DND-41 (cell line): ENCODE measurements at places on chromosomes 12 and 14.

DNA sequence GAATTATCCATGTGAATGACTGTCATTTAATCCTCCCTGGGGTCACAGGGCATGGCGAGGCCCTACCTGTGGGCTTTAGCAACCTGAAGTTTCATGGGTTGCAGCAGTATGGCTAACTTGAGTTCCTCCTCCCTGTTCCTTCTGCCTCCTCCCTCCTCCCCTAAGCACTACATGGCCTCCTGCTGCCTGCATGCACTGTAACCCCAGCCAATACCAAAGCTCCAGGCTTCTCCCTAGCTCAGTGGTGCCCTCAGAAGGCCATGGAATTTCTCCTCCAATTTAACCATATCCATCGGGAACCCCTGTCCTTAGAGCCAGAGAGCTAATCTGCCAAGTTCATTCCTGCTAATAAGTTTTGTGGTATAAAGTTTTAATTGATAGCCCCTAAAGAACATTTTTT, 95.1 kb downstream of the NT5DC3 start:
- DNase-seq = no peak

DNA sequence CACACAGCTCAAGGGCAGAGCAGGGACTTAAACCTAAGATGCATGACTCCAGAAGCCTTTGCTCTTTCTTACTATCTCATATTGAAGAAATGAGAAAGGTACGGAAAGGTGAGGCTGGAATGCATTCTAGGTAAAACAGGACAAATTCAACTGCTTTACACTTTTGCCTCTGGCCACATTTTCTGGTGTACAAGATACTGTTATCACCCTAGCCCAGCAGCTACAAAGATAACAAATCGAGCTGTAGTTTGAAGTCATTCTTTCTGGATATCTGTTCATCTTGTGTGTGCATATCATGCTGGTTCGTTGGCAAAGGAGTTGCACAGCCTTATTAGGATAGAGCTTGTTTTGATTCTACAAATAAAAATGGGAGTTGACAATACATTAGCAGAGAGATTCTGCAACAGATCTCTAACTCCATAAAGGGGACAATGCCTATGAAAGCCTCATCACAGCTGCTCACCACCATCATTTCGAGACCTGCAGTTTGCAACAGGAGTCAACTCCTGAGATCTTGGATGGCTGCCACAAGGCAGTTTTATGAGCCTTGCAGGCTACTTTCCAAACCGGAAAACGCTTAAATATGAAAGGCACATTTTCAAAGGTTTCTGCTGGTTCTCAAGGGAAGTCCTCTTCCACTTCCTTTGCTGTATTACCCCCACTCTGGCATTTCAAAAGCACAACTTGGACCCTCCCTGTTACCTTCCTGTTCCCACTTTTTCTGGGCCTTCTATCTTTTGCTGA, 64.9 kb downstream of the STXBP6 start:
- DNase-seq = peak; percentile 12

GRCh38 chr12:114747012-114747858, 63.3 kb upstream of the TBX3 start:
- no peak for DNase-seq

DNA sequence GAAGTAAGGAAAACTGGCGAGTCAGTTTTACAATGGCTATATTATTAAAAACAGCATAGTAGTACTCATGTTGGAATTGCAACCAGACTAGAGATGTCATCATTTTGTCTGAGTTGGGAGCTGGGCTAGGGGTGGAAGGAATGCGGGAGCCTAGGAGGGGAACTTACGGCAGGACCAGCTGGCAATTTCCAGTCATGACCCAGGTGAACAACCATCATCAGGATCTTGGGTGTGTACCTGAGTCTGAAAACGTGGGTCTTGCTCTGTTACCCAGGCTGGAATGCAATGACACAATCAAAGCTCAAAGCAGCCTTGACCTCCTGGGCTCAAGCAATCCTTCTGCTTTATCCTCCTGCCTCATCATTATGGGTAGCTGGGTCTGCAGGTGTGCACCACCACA, 50.9 kb downstream of the ALG10B start:
- no peak for DNase-seq

- DNase-seq = no peak
Measured at GRCh38 chr12:88227871-88228270, 85.8 kb downstream of the TMTC3 start.

DNA sequence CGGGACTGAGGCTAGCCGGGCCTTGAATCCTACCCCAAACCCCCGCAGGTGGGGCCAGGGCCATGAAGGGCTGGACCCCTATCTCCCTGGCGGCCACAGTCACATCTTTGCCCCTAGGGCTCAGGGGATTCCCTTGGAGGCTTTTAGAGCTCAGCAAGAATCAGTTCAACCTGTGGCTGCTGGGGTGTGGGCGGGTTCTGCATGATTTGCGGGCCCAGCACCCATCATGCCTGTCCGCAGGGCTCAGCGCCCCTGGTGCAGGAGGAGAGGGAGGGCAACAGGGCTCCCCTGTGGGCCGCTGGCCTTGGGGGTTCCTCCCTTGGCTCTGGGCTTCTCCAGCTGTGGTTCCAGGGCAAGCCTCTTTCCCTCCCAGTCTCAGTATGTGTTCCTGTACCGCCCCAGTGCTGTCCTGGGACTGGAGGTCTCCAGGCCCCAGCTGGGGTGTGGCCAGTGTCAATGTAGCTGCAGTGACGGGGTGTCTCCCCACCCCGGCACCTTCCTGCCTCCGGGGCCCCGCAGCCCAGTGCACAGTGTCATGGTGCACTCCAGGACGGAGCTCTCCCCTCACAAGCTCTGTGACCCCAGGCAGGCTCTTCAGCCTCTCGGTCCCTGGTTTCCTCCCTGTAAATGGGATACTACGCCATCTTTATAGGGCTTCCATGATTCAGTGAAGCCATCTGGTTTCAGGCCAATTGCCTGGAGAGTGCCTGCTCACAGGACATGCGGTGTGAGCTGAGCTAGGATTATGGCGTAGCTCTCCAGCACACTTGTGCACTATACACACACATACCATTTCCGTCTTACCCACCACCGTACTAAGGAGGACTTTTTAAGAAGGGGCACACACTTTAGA, 9.9 kb upstream of the LBHD2 start:
- DNase-seq = no peak

- DNase-seq = no peak
Measured at GRCh38 chr12:107938446-107938845, 163.9 kb downstream of the ASCL4 start.

DNA sequence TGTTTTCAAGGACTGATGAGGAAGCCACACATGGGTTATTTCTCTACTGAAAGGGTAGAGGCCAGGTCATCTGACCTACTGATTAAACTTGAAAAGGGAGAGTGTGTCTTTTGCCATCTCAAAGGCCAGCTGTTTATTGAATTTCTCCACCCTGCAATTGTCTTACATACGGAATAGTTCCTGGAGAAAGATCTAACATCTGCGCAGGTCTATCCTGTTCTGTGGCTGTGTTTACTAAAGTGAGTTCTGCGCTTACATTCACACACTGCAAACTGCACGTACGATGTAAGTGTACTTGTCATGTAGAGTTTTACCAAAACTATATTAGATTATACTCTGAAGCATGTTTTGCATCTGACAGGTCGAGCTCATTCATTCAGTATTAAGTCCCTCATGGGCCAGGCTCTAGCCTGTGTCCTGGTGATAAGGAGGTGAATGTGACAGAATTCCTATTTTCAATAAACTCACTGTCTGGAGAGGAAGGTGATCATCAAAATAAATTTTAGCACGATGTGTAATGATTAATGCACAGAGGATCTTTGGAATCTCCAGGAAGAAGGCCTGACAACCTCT, 96.6 kb downstream of the PRKCH start:
- no peak for DNase-seq

- DNase-seq = peak; percentile 18
Measured at GRCh38 chr14:59360923-59361794, 104.0 kb downstream of the GPR135 start.

DNA sequence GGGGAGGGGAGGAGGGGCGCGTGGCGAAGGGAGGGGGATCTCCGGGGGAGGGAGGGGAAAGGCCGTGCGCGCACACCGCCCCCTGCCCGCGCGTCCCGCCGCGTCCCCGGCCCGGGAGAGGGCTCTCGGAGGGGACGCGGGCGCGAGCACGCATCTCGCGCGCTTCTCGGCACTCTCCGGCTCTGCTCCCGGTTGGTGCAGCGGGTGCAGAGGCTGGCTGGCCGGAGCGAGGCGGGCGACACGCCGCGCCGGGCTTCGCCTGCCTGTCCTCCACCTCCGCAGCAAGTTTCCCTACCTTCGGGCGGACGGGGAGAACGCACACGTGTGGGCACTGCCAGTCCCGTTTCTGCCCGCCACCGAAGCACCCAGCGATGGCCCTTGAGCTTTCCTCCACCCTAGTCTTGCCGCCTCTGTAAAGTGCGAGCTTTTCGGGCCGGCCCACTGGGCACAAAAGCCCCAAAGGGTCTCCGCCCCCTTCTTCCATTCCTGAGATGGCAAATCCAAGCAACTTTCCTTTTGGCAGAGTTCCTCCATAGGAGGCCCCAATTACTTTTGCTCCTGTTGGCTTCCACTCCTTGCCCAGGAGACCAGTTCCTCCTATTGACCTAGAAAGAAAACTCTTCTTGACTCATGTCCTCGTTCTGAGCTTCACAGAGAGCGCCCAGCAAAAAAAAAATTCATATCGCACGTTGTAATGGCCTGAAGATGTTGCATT, 363 bp upstream of the CSAD start:
- DNase-seq = peak; percentile 85

- DNase-seq = no peak
Measured at GRCh38 chr14:37048666-37049071, 123.7 kb downstream of the SLC25A21 start.

- DNase-seq = no peak
Measured at GRCh38 chr14:84750284-84750683, 779.7 kb upstream of the FLRT2 start.

DNA sequence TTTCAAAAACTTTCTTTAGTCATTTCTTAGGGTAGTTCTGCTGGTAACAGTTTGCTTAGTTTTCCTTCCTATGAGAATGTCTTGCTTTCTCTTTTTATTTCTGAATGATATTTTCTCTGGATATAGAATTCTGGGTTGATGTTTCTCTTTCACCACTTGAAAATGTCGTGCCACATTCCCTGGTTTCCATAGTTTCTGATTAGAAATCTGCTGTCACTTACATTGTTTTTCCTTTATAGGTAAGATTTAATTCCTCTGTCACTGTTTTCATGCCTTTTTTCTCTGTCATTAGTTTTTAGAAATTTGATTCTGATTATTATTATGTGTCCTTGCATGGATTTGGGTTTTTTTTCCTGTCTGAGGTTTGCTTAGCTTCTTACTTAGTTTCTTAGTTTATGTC, 77.3 kb upstream of the PCNX4 start:
- DNase-seq = no peak

DNA sequence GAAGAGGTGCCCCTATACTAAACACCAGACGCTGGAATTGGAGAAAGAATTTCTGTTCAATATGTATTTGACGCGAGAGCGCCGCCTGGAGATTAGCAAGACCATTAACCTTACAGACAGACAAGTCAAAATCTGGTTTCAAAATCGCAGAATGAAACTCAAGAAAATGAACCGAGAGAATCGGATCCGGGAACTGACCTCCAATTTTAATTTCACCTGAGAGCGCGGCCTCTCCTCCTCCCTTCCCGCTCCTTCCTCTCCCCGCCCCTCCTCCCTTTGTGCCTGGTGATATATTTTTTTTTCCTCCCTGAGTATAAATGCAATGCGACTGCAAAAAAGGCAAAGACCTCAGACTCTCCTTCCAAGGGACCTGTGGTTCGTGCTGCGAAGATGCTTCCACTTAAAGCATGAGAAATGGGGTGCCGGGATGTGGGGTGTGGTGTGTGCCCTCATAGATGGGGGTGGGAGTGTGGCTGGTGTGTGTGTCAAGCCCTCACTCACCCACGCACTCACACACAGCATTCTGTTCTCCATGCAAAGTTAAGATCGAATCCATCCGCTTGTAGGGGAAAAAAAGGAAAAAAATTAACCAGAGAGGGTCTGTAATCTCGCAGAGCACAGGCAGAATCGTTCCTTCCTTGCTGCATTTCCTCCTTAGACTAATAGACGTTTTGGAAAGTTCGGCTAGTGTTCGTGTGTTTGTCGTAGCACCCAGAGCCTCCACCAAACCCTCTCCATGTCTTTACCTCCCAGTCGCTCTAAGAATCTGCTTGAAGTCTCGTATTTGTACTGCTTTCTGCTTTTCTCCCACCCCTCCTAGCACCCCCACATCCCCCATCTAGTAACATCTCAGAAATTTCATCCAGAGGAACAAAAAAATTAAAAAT, 4.5 kb downstream of the HOXC10 start:
- DNase-seq = peak; percentile 61

GRCh38 chr14:50215416-50215815, 16.0 kb downstream of the SOS2 start:
- DNase-seq = no peak

DNA sequence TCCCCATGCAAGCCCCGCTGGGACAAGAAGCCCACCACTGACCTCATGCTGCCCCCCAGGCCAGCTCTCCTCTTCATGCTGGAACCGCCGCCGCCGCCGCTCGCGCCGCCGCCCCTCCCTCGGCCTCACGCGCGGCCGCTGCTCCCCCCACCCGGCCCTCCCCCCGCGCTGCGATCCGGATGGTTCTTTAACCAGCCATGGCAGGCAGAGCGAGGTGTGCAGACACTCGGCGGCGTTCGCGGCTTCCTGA, at the start of gene DCAF5:
TSS of gene DCAF5 (minus strand) at position 218 of the 250 bp plus-strand sequence. CDS start at position 77, 141 bp downstream.
- DNase-seq = peak; percentile 95

DNA sequence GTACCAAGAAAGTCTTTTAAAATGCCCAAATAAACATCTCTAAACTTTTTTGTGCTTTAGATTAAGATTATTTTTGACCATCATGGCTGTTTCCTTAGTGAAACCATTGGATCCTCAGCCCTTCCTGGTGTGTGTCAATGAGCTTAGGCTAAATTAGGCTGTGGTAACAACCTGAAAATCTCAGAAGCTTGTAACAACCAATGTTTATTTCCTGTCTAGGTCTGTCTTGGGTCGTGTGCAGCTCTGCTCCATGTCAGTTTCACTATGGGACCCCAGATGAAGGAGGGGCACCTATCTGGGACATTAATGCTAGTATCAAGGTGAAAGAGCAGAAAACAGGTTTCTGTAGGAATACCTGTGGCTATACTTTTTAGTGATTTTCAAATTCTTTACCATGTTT, 49.9 kb downstream of the KCNMB4 start:
- no peak for DNase-seq

DNA sequence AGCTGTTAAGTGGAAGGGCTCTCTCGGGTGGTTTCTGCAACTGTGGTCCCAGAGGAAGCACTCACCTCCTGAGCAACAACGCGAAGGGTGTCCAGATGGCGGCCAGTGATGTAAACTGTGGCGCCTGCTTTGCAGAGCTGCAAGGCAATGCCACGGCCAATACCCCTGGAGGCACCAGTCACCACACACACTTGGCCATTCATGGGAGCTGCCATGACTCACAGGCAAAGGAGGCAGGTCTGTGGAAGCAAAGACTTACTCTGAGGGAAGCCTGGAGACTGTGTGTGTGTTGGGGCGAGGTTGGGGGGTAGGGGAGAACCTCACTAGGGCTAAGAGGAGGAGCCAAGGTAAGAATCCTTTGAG, 707 bp downstream of the DHRS1 start:
- no peak for DNase-seq

DNA sequence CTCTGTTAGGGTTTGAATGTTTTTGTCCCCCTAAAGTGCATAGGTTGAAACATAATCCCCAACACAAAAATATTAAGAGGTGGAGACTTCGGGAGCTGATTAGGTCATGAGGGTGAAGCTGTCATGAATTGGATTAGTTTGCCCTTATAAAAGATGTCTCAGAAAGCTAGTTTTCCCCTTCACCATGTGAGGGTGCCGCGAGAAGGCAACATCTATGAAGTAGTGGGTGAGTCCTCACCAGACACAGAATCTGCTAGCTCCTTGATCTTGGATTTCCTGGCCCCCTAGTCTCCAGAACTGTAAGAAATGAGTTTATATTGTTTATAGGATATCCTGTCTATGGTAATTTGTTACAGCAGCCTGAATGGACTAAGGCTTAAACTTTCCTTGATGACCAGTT, 301.5 kb upstream of the ATP2B1 start:
- no peak for DNase-seq

- no peak for DNase-seq
Measured at GRCh38 chr14:96090441-96091148, 51.4 kb downstream of the C14orf132 start.
